ENCODE measurements at places on chromosomes 13 and 19.
A peak's percentile ranks its signal among the peaks of the same experiment; 100 is the strongest.

- DNase-seq = no peak
Measured at GRCh38 chr13:40813667-40814454, 24.4 kb downstream of the SLC25A15 start.

DNA sequence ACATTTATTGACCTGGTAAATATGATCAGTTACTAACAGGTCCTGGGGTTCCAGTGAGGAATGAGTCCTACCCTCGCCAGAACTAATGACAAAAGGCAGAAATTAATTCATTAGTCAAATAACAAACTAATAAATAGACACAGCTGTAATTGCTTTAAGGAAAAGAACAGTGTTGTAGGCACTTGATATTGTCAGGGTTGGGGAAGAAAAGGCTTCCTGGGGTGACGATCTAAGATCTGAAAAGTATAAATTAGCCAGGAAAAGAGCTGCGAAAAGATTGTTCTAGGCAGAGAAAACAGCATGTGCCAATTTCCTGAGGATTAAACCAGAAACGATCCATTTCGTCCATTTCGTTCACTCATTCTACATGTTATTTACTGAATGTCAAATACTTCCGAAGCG is 670 bp upstream of the CHAF1A start:
- DNase-seq = no peak

DNA sequence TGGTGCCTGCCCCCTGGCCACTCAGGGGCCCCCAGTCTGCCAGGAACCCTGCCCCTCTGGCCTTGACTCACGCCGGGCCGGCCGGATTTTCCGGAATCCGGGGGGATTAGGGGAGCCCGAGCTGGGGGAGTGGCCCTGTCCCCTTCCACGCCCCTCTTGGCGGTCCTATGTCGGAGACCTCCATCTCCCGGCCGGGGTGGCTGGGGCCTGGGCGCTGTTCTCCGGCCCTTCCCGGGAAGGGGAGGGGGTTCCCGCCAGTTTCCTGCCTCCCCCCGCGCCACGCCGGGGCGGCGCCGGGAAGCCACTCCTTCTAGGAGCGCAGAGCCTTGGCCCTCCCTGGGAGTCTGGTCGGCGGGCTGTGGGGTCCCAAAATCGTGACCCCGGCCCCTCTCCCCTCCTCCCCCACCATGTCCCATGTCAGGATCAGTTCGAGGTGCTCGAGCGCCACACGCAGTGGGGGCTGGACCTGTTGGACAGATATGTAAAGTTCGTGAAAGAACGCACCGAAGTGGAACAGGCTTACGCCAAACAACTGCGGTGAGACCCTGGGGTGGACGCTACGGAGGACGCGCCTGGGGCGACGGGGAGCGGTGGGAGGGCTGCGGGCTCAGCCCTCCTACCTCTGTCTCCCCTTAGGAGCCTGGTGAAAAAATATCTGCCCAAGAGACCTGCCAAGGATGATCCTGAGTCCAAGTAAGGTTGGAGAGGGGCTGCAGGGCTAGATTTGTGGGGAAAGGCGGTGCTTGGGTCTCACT is 1.3 kb downstream of the TRIP10 start:
- peak; percentile 69 for DNase-seq

DNA sequence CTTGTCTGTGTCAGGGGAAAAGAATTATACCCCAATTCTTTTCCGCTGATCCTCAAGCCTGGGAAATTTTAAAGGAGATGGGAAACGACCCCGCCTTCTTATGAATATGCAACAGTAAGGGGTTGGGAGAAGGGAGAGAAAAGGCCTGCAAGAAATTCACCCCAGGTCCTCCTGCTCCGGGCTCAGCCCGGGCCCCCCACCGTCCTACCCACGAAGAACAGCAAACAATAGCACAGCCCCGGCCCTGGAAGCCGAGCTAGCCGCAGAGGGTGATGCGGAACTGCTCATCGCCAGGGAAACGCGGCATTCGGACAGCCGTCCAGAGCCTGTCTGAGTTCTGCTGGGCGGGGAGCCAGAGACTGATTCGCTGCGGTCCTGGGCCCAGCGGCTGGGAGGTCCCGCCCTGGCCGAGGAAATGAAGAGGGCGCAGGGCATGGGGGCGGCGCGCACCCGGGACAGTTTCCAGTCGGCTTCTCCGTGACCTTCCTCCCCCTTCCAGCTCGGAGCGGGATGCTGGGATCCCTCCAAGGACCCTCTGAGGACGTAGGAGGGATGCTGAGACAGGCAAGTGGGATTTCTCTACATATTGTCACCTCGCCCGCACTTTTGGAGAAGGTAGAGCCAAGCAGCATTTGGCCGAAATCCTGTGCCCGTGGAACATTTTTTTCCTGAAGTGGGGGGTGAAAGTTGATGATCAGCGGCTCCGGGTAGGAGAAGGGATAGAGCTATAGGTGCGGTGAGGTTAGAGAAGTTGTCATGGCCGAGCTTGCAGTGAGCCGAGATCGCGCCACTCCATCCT is 82.3 kb upstream of the C1QTNF9B start:
- peak; percentile 82 for DNase-seq

All from muscle of arm (tissue), 14 donors.